ENCODE measurements at places on chromosomes 5 and 9.
A peak's percentile ranks its signal among the peaks of the same experiment; 100 is the strongest.

- DNase-seq, result no peak
Measured at GRCh38 chr9:105087910-105088898, 156.2 kb upstream of the SLC44A1 start.

GRCh38 chr5:59184769-59185168, 601.9 kb downstream of the RAB3C start:
- no peak for DNase-seq

DNA sequence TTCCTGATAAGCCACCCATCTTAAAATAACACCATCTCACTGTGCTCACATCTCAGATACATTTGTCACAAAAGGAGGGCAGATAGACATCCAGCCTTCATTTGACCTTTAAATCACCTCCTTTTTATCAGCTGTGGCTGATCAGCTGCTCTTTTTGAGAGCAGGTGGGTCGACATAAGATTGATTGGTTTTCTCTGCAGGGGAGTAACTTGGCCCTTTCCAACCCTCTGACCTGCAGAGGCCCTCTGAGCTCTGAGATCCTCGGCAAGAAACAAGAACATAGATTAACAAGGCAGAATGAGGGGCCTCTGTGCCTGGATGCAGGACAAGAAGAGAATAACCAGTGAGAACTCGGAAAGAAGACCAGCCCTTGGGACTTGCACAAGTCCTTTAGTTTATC, 33.5 kb upstream of the GLRA1 start:
- no peak for DNase-seq

DNA sequence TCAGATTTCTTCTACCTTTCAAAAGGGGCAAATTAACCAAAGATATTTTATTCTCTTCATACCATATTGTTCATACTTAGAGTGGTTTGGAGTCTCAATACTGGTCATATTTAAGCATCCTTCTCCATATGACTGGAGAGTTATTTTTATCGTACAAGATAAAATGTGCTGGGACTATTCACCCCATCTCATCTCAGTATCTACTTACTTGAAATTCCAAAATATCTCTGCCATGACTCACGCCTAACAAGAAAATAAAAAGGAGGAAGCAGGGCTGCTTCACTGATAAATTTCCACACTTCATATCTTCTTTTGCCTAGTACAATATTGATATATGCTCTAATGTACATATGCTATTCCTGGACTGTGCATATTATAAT, 277.9 kb upstream of the CDH9 start:
- DNase-seq, result no peak

DNA sequence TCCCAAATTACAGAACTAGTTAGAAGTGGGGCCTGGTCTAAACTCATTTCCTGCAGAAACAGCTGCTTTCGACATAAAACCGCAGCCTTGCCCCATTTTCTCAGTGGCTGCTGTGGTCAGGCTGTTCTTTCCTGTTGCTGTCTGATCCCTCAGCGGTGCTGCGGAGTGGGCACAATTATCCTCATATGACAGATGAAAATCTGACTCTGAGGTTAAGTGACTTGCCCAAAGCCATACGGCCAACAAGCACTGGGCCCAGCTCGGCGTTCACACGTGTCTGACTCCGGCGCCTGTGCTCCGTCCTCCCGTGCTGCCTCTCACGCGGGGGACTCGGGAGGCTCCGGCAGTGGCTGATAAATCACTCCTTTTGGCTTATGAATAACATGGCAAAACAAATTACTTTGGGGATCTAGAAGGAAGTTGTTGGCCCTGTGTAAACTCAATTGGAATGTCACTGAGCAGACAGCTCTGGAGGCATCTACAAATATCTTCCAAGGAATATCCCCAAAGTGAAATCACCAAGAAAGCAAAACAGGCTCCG, 142.6 kb upstream of the LMX1B start:
- peak; percentile 84 for DNase-seq

GRCh38 chr5:122156724-122157325, 27.5 kb downstream of the ZNF474 start:
- DNase-seq, result no peak

GRCh38 chr5:142320851-142321560, 3.8 kb downstream of the SPRY4 start:
- DNase-seq, result no peak

DNA sequence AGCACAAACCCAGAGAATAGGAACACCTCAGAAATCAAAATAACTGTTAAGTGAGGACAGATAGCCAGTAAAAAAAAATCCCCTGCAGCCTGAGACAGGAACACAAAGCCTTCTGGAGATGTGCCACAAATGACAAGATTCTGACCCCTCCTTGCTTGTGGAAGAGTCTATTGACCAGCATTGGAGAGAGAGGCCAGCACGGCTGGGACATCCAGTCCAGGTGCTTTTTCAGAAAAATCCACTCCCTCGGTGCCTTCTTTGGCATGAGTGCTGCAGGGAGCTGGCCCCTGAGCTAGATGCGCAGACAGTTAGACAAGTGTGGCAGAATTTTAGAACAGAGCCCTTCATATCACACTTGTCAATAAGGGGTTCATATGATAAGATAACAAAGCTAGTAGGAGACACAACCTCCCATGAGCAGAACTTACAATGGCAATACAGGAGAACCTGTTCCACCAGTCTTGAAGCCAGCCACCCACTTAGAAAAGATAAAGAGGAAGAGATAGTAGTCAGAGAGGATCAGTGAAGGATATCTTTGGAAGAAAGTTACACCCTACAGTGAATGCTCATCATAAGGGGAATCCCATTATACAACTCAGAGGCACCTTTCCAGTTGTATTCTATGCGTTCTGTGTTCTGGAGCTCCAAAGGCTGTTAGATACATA, 298.4 kb downstream of the TLE1 start:
- no peak for DNase-seq

- no peak for DNase-seq
Measured at GRCh38 chr5:127909066-127909465, 174.5 kb upstream of the SLC12A2 start.

- no peak for DNase-seq
Measured at GRCh38 chr5:158349987-158350386, 491.0 kb upstream of the CLINT1 start.

DNA sequence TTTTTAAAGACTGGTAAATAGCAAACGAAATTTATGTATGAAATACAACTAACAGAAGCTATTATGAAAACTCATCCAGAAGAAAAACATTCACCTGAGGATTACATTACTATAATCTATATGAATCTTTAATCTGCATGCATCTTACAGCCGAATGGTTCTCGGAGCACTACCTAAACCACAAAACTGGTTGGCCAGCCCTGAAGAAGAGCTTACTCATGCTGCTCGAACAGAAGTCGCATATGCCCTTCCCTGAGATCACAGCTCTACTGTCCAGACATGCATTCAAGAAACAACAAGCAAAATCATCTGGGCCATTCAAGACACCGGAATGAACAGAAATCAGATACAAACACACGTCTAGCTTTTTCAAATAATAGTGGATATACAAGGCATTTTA, 931.0 kb upstream of the DMAC1 start:
- DNase-seq, result no peak

DNA sequence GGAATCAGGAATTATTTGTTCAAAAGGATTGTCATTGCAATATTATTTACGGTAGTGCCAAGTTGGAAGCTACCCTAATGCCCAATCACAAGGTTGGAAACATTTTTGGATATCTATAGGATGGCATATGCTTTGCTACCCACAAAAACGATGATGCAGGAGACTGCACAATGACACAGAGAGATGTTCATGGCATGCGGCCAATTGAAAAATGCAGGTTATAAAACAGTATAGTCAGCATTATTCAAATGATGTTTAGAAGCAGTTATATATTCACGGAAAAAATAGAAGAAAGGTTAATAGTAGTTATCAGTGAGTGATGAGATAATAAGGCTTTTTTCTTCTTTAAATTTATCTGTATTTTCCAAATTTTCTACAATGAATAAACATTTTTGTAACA, 5.9 kb upstream of the ACSL6 start:
- no peak for DNase-seq

- no peak for DNase-seq
Measured at GRCh38 chr9:88746743-88747398, 211.9 kb downstream of the NXNL2 start.

GRCh38 chr5:67416133-67416937, 219.7 kb upstream of the CD180 start:
- no peak for DNase-seq

DNA sequence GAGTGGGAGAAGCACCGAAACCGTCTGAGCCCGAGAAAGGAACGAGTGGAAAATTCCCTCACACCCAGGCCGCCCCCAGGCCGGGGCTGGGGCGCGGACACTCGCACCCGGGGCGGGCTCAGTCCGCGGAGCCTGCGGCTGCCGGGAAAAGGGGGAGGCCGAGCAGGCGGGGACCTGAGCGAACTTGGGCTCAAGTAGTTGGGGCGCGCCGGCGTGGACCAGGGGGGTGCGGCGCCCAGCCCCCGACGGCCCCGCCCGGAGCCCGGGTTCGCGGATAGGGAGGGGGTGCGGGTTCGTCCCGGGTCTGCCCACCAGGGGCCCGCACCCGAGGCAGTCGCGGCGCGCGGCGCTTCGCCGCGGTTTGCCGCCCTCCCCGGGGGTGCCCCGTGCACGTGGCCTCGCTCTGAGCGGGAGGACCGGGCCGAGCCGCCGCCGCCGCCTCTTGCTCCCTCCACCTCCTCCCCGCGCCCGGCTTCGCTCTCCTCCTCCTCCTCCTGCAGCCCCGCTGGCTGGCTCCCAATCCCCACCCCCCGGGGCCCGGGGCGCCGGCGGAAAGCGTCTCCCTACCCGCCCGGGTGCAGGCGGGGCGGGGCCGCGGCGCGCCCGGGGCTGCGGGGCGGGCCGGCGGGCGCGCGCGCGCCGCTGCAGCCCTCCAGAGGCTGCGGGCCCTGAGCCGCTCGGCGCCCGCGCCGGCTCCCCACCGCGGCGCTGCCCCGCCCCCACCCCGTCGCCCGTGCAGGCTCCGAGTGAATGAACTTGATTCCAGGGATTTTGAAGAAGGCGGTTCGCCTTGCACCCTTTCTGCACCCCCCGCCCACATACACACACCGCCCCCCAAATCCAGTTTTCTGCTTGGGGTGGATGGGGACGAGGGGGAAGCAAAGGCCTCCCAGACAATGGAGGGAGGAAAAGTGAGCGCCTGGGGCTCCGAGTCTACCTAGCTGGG, 1.3 kb upstream of the NFIB start:
- no peak for DNase-seq

DNA sequence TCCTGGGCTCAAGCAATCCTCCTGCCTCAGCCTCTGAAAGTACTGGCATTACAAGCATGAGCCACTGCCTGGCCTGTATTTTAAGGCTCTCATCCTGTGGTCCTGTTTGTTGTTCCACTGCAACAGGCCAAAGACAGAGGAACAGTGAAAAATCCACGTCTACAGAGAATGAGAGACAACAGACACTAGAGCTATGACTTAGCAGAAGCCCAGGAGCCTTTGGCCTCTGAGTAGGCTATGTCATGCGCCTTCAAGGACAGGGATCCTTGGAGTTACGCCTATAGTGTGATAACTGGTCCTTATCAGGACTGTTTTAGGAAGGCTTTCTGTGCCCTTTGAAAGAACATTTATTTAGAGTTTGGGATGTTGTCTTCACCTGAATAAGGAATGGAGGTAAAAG, 10.5 kb downstream of the POC5 start:
- no peak for DNase-seq

- DNase-seq, result no peak
Measured at GRCh38 chr9:20591223-20591622, 31.1 kb downstream of the MLLT3 start.

DNA sequence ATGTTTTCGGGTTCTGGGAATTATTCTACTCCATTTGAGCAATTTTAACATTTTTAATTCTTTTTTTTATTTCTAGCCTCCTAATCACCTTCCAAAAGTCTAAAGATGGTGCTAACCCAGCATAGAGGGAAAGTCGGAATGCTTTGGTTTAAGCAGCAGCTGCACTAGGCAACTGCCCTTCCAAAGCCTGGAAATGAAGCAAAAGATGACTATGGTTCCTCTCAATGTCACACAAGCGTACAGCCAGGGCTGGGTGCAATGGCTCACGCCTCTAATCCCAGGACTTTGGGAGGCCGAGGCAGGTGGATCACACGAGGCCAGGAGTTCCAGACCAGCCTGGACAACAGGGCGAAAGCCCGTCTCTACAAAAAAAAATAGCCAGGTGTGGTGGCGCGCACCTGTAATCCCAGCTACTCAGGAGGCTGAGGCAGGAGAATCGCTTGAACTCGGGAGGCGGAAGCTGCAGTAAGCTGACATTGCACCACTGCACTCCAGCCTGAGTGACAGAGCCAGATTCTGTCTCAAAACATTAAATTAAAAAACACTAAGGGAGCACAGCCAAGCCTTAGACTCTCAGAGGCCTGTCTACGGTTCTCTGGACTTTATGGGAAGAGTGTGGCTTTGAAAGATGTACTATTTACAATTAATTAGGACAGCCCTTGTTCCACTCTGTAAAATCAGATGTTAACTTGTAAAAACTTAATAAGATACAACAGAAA, 33.1 kb downstream of the ADAM19 start:
- no peak for DNase-seq

- no peak for DNase-seq
Measured at GRCh38 chr5:154234551-154234950, 44.0 kb downstream of the GALNT10 start.

DNA sequence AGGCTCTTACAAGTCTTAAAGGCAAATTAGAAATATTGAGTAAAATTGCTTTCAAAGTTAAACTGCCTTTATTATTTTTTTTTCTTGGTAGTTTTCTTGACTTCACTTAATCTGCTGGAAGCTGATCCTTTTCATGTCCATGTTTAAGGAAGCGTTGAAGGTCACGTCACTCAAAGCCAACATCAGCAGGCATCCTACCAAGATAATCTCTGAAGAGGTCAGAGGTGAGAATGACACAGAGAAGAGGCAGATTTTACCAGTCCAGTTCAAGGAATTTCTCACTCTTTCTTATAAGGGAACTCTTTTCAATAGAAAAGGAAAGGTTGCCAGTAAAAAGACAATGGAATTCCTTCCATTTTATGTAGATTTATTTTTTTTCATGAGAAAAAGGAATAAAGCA, 259.8 kb downstream of the ANXA1 start:
- DNase-seq, result no peak

GRCh38 chr5:36662291-36662851, 56.0 kb downstream of the SLC1A3 start:
- no peak for DNase-seq

DNA sequence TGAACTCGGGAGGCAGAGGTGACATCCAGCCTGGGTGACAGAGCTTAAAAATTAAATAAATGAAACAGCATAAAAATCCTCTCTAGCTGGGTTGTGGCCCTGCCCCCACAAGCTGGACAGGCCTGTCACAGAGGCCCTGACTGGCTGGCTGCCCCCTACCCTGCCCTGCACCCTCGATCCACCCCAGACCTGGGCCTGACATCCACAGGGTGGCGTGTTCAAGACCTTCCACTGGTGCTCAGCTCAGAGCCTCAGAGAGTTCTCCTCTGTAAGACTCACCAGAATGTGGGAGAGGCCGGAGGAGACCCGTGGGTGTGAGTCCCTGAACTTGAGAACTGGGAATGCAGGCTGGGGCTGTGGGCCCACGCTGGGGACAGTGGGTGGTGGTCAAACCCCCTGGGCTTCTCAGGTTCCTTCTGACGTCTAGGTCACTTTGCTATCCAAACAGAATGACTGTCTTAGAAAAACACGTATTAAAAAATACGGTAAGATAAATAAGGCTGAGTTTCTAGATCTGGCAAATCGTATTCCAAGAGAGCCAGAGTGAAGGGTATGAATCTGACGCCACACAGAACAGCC, 9.7 kb upstream of the WDR38 start:
- DNase-seq, result no peak
